Lung microvascular endothelial cell (primary cell): ENCODE measurements at places on chromosomes 6 and 20. TPM values are rescaled to one million over a fixed set of nuclear protein-coding genes. Genes with fewer than 3 reads are reported as not detected.

- DNase-seq, result no peak
These were observed 160.4 kb upstream of the SPACA1 start for GRCh38 chr6:87887266-87887665.

DNA sequence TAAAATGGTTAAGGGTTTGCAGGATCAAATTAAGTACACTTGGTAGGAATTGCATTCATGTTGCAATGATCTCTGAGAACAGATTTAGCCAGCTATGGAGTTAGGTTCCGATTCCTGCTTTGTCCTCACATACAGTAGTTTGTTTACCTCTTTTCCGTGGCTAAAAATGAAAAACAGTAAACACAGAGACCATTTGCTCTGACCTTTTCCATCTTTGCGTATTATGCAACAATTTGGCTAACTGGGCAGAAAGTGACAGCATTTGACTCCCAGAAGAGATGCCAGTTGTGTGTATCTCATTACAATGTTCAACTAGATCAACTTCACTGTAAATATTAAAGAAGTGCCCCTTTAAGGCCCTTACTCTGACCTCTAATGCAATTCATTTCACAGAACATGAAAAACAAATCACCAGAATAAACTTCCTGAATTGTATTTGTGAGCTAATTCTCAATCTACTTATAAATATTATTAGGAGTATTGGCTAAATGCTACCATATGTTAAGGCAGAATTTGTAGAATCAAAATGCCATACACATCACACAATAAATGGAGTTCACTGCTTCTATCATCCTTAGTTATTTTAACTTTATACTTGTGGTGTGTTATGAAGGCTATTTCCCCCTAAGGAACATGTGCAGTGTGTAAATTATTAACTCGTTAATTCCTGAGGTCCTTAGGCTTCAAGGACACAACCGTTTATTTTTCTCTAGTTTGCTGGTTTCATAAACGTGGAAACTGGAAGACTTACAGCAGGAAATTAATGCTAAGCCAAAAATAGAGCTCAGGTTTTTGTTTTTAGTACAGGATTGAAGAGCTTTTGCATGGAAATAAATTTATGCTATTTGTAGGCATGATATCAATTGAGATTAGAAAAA, 380.7 kb upstream of the CITED2 start:
- DNase-seq, result peak; percentile 44

GRCh38 chr20:57211406-57211805, 55.0 kb downstream of the BMP7 start:
- no peak for DNase-seq

DNA sequence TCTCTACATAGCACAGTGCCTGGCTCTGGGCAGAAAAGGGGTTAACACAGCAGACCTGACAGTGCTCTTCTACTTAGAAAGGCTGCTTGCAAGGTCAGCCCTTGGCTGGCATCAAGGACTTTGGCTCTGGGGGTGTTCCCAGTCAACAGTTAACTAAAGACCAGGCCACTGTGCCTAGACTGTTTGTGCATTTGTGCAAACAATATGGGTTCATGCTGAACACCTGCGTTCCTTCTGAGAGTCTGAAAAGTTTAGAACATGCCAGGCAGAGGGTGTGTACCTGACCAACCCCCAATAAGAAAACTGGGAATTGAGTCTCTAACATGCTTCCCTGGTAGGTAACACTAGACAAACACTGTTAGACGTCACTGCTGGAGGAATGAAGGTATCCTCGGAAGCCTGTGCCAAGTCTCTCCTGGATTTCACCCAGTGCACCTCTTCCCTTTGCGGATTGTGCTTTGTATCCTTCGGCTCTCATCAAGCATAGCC, 110.7 kb downstream of the PDE10A start:
- DNase-seq, result no peak

DNA sequence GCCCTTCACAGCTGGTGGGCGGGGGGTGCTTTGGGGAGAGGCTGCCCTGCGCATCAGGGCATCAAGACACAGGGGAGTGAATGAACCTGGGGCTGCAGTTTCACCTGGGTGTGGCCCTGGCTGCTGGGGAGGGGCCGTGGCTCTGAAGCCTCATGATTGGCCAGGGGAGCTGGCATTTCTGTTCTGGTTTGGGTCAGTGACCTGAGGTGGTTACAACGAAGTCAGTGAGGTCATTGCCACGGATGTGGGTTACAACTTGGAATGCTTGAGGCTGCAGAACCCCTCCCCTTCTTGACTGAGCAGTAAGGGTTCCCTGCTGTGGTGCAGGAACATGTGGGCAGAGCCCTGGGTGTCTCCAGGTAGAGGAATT, 3.0 kb downstream of the TCEA2 start:
- DNase-seq, result no peak

DNA sequence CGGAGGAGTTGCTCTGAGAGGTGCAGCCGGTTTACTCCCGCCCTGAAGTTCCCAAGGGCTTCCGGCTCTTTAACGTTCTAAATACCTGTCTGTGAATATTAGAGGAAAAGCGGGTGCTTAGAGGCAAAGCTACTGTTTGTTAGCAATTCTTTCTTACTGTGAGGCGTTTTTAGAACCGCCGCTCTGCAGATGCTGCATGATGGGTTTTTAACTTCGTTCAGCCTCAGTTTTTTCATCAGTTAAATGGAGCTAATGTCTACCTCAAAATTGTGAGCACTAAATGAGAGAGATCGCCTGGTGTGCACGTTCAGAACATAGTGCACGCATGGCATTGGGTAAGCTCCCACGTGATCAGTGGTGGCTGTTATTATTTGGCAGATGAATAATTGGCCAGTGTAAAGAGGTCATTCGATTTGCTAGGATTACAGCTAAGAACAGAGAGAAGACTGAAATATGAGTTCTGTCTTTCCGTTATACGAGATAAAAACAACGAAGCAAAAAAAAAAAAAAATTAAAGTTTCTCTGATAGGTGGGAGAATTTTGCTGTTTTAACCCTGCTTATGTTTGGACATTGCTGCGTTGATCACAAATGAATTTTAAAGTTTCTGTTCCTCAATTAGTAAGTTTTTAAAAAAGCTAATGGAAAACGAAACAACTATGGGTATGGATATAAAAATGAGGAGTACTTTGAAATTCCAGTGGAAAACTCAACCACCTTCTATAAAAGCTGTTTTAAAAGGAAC, 660 bp upstream of the TFB1M start:
- peak; percentile 93 for DNase-seq

DNA sequence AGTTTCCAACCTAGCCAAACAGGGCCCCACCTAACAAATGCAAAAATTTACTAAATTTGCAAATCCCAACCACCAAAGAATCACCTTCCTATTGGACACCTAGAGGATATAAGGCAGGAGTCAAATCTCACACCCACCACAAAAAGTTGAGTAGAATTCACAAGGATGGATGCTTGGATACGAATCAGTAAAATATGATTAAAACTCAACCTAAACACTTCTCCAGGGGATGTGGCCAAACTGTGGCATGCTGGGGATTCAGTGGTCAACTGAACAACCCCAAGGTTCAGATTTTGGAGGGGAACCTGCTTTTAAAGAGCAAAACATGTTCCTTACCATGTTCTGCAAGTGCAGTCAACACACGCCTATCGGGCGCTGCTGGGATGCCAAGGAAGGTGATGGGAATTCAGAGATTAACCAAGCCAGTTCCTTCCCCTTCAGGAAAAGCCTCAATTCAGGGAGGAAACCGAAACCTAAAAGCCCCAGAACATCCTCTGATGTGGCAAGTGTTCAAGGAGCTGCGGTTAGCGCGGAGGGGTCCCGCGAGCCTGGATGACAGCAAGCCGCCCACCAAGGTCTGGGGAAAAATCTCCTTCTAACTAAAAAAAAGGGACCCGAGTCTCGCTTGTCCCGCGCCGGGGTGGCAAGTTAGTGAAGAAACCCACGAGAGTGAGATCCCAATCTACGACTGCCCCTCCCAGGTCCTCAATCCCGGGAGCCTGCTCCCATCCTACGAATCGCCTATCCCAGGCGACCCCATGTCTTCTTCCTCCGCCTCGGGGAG, 902 bp downstream of the SAMHD1 start:
- DNase-seq, result peak; percentile 50

GRCh38 chr6:117933471-117933870, 26.4 kb downstream of the SLC35F1 start:
- DNase-seq, result no peak

DNA sequence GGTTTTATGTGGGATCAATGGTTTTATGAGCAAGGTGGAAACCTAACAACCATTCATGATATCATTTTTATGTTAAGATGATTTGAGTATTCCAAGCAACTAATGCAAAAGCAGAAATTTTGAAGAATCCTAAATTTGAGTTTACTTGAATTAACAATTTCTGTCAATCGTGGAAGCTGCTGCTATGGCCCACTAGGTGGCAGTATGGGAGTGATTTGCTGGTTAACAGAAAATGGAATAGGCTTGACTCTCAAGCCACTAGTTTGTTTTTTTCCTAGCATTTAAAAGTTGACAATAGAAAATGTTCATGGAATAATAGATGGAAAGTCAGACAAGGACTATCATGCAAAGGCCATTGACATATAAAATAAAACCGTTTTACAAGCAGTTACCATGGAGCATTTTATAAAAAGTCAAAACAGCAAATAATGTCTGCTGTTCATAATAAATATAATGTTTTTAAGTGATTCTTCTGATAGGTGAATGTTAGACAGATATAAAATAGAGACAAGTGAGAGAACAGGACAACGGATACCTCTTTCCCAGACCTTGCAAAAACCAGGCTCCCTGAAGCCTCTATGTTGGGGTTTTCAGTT, 43.0 kb upstream of the TMEM200A start:
- peak; percentile 69 for DNase-seq

- peak; percentile 84 for DNase-seq
These were observed 51.8 kb downstream of the SSR1 start for GRCh38 chr6:7261032-7261841.

- no peak for DNase-seq
These were observed 682.1 kb upstream of the MAP3K7 start for GRCh38 chr6:91268941-91269340.

- no peak for DNase-seq
These were observed 16.9 kb downstream of the BNIP5 start for GRCh38 chr6:36319821-36320220.

DNA sequence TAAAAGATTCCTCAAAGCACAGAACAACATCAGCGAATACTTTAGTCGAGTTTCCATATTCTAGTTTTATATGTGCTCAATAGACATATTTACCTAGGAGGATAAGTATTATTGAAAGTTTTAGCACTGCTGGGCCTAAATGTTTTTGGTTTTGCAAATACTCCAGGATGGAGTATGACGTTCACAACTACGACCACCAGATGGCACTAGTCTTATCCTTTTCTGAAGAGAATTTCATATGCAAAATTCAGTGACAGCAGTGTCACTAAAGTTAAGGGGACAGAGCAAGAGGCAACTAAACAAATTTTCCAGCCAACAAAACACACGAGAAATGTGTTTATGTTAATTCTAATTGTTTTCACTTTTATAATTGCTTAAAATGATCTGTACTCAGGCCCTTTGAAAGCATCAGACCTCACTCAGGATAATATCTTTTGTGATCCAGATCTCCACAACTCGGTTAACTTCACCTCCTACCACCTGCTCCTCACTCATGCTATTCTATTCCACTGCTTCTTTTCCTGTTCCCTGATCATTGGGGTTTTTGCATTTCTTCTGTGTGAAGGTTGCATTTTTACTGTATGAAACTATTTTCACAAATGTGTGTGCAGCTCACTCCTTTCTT, 220.8 kb downstream of the TRDN start:
- DNase-seq, result peak; percentile 76

DNA sequence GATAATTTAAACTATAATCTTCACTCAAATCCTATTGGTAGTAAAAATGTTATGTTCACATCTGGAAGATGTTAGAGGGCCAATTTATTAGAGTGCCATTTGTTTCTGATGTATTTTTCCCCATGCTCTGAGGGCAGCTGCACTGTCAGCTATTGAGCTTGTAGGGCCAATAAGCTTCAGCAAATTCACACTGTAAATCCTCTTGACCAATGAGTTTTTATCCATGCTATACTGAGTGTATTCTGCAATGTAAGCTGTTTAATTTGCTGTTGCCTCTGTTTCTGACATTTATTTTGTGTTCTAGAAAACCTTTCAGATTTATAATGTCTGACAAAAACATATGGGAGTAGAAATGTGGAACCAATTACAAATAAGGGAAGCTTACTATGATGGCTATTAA, 62.6 kb downstream of the OGFRL1 start:
- no peak for DNase-seq

DNA sequence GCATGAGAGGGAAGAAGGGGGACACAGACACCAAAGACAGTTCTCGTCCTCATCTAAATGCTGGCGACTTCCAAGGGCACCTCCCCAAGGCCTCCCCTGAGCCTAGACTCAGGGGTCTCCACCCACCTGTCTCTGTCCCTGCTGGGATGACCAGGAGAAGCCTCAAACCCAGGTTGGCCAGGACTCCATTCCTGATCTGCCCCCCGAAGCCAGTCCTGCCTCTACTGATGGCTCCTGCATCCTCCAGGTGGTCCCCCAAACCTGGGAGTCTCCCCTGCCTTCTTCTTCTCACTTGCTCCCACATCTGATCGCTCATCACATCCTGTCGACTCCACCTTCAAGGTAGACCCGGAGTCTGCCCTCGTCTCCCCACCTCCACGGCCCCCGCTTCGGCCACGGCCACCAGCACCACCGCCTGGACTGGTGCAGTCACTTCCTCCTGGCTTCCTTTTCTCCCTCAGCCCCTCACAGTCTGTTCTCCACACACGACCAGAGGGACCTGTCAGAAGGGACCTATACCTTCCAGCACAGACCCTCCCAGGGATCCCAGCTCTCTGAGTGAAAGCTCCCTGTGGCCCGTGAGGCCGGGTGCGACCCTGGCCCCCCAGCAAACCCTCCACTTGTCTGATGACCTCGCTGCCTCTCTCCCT, 92.1 kb downstream of the CEBPB start:
- DNase-seq, result no peak

- DNase-seq, result peak; percentile 10
These were observed 114.3 kb downstream of the GJA1 start for GRCh38 chr6:121549736-121550135.

- no peak for DNase-seq
These were observed 553.5 kb downstream of the PKHD1 start for GRCh38 chr6:51533962-51534361.

GRCh38 chr20:4635781-4636180, 85.9 kb upstream of the PRND start:
- no peak for DNase-seq

PRDM1 gene
- 0.40 and 1.3 TPM in 2 replicates for total RNA-seq

VPS52 gene
- total RNA-seq, result 20.9 and 26.6 TPM in 2 replicates

HSPA1L gene
- 0.87 and 1.8 TPM in 2 replicates for total RNA-seq

EYS gene
- total RNA-seq, result under 0.01 TPM in 1 of 2 replicates, not detected in the other

DEFB132 gene
- total RNA-seq, result not detected in 2 replicates

FERMT1 gene
- total RNA-seq, result under 0.01 and 0.44 TPM in 2 replicates

SAMD5 gene
- total RNA-seq, result 0.40 and 0.87 TPM in 2 replicates

CRISP3 gene
- total RNA-seq, result not detected in 2 replicates

FLRT3 gene
- total RNA-seq, result 0.87 and 3.4 TPM in 2 replicates

SALL4 gene
- 0.20 and 0.22 TPM in 2 replicates for total RNA-seq

NTSR1 gene
- under 0.01 and 0.22 TPM in 2 replicates for total RNA-seq

NNAT gene
- total RNA-seq, result 0.22 TPM in 1 of 2 replicates, not detected in the other
